ENCODE measurements at places on chromosomes 5 and 9.
A peak's percentile ranks its signal among the peaks of the same experiment; 100 is the strongest.

DNA sequence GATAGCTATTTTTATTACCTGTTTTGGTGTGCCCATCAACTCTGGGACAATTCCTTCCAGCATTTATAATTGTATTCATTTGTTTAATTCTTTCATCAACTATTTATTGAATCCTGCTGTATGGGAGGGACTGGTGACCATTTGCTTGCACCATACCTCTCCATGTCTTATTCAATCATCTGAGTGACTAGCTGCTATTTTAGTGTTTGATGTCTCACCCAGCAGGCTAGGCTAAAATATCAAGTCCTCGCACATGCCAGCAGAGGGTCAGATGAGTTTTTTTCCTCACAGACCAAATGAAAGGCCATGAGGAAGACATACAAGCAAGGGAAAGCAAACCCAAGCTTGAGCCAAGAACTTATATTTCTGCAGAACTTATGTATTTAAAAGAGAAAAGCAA lies 63.9 kb downstream of the CETN3 start:
- no peak for DNase-seq

DNA sequence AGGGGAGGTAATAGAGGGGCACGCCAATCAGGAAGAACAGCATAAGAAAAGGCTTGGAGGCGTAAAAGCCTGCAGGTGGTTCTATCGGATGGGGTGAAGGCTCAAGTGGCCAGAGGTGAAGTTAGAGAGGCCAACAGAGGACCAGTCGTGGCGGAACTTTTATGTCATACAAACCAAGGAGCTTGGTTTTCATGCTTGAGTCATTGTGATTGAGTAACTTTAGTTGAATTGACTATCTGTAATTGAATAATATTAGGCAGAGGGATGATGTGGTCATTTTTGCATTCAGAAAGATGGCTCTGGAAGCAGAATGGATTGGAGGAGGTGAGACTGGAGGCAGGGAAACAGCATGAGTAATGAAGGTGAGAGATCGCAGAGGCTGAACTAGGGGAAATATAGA lies 7.2 kb upstream of the SPINK4 start:
- DNase-seq = no peak

GRCh38 chr9:134460206-134460605 lies 134.0 kb downstream of the RXRA start:
- no peak for DNase-seq

GRCh38 chr5:18159331-18159730 lies 525.1 kb downstream of the TAF11L14 start:
- DNase-seq = no peak

DNA sequence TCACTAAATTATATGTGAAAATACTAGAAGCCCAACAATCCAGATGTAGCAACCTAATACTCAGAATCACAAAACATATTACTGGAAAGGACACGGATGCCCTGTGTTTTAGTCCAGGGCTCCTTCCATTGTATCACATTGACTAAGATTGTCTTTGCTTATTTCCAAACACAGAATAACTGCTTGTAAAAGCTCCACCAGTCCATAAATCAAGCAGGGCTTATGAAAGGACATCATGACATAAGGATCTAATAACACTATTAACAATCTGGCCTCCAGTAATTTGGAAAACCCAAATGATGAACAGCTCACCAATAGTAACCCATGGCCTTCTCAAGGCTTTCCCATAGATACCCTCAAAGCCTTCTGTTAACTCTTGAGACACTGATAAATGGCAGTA lies 39.8 kb downstream of the WDR41 start:
- DNase-seq = no peak

DNA sequence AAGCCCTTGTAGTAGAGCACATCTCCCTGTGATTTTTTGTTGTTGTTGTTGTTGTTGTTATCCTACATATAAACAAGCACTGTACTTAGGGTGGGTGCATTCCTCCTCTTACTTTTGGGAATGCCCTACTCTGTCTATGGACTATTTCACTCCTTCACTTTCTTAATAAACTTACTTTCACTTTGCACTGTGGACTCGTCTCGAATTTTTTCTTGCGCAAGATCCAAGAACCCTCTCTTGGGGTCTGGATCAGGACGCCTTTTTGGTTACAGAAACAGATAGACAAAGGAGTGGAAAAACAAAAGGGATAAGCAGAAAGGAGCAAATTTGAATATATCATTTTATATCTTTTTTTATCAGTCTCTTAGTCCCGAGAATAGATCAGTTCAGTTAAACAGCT lies 14.4 kb upstream of the PAIP1 start:
- no peak for DNase-seq

DNA sequence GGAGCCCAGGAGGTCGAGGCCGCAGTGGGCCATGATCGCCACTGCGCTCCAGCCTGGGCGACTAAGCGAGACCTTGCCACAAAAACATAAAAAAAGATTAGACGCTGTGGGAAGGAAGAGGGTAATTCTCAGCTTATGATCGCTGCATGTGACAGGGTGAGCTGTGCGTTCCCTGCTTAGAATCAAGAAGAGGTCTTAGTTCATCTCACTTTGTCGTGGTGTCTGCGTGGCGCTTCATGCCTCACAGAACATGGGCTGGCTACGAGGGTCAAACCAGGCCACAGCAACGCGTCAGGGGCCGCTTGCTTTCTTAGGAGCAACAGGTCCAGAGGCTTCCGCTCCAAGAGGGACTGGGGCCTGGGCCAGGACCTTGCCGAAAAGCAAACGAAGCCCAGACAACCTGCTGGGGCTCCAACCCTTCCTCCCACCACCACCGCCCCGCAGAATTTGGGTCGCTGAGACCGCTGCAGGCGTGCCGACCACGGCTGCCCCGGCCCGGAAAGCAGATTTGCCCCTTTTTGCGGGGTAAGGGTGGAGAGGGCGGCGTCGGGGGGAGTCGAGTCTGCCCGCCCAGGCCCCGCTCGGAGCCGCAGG lies 10.0 kb upstream of the GRIN1 start:
- DNase-seq = peak; percentile 49

GRCh38 chr5:138611678-138612218 lies 36.5 kb upstream of the HSPA9 start:
- DNase-seq = no peak

- no peak for DNase-seq
These were observed 66.0 kb downstream of the HMCN2 start for GRCh38 chr9:130331573-130331972.

DNA sequence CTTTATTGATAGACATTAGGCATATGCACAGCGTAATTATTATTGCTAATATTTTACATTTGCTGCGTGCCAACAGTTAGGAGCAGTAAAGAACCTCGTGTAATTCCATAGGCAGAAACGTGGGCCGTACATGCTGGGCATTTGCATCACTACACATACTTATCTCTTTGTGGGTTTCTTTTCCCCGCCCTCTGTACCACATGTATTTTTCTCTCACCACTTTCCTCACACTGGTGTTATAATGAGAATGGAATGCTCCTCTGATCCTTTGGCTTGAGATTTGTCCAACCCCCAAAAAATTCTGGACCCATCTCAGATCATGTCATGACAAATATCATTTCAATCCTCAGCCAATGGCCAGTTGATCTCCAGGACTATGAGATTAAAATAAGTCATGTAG lies 1952.6 kb upstream of the WWC1 start:
- no peak for DNase-seq

DNA sequence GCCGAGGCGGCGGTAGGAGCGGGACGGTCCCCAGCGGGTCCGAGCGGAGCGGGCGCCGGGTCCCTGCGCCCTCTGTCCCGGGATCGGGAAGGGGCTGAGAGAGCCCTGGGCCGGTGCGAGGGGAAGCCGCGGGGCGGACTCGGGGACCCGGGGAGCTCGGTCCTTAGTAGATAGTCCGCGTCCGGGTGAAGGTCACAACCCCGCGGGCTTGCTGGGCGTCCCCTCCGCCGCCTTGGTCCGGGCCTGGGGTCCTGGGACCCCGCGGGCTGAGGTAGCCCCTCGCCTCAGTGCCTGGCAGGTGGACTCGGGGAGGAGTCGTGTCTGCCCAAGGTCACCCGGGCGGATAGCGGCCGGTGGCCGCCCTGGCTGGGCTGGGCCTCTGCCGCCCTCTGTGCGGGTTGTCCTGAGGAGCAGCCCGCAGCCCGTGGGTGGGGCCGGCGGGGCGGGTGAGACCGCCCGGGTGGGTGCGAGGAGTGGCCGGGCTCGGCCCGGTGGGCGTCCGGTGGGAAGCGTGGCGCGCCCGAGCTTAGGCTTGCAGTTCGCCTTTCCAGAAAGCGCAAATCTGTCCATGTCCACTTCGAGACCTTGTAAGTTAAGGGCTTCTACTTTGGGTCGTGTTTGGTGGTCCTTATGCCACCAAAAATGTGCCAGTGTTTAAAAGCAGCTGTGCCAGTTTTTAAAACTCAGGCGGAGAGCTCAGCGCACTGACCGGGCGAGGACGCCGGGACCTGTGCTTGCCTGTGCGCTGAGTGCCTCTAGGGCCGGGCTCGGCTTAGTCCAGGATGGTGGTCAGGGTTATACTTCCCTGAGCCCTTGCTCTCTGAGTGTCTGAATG lies 554 bp downstream of the SDHA start:
- peak; percentile 51 for DNase-seq

DNA sequence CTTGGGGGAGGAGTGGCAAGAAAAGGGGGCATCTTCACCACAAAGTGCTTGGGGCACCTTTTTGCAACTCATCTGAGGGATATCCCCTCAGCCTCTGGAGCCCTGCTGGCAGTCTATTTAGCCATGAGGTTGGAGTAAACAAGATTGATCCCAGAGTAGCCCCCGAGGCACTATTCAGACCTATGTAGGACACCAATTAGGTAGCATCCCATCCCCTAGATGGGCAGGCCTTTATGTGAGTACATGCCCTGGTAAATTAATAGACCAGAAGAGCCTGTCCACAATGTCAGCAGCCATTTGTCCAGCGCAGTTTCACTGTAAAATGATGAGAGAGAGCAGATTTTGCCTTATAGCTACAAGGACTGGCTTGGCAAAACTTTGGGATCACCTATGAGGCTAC lies 221.4 kb downstream of the DRD1 start:
- no peak for DNase-seq

DNA sequence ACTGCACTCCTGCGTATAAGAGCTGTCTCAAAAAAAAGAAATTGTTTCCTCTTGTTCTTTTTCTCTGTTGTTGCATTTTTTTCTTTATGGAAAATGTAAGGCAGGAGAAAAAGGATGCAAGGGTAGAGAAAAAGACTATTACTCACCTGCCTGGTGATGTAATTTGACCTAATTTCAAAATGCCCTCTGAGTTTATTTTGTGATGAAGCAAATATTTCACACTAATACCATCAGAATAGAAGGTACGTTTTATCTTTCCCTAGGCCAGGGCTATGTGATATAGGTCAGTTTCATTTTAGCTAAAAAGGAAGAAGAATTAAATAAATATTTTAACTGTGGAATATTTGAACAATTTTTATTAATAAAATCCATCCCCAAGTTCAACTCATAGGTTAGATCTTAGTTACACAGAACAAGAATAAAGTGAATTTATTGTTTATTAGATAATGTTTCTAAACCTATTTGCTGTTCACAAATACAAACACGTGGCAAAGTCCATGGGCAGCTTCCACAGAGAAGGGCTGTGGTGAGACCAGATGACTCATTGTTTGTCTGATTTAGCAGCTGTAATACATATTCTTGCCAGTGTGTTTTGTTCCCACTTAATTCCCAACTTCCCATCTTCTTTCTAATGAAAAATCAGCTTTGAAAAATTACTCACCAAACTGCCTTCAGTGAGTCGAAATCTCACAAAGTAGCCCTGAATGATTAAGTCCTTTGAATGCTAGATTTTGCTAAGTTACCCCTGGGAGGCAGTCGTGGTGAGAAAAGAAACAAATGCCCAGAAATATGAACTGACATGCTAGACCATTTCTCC lies 52.8 kb upstream of the CCDC112 start:
- peak; percentile 8 for DNase-seq

DNA sequence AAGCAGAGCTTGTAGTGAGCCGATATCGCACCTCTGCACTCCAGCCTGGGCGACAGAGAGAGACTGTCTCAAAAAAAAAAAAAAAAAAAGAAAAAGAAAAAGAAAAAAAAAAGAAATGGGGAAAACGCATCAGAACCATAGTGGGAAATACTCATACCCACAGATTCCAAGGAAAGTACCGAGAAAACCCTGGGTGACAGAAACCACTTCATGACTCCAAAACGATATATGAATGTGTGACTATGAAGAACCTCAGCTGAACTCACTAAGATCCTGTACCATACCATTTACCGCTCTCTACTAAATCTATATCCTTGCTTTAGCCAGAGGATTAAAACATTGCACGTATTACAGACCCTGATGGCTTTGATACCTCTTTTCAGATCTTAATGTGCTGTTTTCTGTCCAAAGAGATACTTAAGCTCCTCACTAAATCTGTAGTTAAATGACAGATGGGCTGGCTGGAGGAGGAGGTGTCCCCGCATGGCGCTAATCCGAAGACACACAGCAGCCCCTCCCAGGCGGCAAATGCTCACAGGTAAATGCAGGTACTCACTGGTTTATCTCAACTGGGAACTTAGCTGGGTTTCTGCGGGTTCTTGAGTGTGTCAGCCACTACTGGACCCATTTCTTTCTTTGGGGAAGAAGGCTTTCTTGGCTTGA lies 2.8 kb downstream of the LPCAT1 start:
- no peak for DNase-seq

DNA sequence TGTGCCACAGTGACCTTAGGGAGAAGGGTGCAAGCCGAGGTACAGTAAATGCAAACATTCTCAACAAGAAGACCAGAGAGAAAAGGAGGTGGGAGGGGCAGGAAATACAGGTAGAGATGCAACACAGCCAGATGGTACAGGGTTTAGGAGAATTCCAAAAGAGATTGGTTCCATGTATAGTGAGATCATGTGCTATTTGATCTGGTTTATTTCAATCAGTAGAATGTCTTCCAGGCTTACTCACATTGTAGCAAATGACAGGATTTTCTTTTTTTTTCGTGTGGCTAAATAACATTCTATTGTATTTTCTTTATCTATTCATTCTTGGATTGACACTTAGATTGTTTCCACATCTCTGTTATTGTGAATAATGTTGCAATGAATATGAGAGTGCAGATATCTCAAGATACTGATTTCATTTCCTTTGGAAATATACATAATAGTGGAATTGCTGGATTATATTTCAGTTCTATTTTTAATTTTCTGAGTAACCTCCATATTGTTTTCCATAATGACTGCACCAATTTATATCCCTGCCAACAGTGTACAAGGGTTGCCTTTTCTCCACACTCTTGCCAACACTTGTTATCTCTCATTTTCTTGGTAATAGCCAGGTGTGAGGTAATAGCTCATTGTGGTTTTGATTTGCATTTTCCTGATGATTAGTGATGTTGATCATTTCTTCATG lies 107.8 kb upstream of the GAS1 start:
- no peak for DNase-seq

GRCh38 chr9:136481558-136481957 lies 1.3 kb downstream of the SEC16A start:
- DNase-seq = no peak

DNA sequence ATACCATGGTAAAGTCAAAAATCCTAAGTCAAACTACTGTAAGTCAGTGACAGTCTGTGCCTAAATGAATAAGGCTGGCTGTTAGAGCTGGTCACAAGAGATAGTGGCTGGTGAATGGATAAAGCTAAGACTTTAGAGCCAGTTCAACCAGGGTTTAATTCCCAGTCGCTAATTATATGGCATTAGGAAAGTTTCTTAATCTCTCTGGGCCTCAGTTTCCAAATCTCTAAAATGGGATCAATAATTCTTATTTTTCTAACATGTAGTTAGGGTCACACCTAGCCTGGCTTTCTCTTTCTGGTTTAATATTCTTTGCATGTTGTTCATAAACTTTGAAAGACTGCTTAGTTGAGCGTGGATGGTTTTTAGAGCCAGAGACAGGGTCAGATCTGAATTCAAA lies 64.8 kb downstream of the SMIM15 start:
- DNase-seq = no peak

- DNase-seq = no peak
These were observed at the start of gene HSPB3 for GRCh38 chr5:54455413-54456157. Gene HSPB3 (plus strand): TSS chr5:54455699. CDS start chr5:54455790, 91 bp downstream.

- DNase-seq = no peak
These were observed 6.0 kb downstream of the POLR3G start for GRCh38 chr5:90480699-90481098.
